A673 (cell line): ENCODE measurements at places on chromosomes 13 and 19. TPM values are rescaled to one million over a fixed set of nuclear protein-coding genes. Genes with fewer than 3 reads are reported as not detected.

The ATP8B3 gene
- total RNA-seq, result 8.7 and 10.7 TPM in 2 replicates

The CCDC122 gene
- total RNA-seq, result 1.2 and 2.6 TPM in 2 replicates

The ZNF490 gene
- total RNA-seq, result 7.7 and 9.5 TPM in 2 replicates

The PTGER1 gene
- 0.72 TPM in 1 of 2 replicates, not detected in the other for total RNA-seq

GRCh38 chr19:32652894-32653598 lies 21.9 kb downstream of the ANKRD27 start:
- DNase-seq, result no peak

- peak; percentile 81 for DNase-seq
Observed at GRCh38 chr19:45607071-45608029, 5.3 kb upstream of the GPR4 start.

- DNase-seq, result no peak
Observed at GRCh38 chr19:11944656-11945055, 19.7 kb downstream of the ZNF700 start.

DNA sequence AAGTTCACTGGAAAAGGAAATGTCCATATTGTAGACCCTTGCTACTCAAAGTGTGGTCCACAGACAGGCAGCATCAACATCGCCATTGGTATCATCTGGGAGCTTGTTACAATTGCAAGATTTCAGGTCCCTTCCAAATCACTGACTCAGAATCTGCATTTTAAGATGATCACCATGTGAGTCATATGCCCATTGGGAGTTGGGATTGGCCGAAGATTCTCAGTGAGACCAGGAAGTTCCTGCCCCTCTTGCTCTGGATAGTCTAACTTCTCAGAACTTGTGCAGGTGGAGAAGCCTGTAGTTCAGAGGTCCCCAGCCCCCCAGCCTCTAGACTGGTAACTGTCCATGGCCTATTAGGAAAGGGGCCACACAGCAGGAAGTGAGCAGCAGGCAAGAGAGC lies 48.9 kb upstream of the URAD start:
- DNase-seq, result no peak

DNA sequence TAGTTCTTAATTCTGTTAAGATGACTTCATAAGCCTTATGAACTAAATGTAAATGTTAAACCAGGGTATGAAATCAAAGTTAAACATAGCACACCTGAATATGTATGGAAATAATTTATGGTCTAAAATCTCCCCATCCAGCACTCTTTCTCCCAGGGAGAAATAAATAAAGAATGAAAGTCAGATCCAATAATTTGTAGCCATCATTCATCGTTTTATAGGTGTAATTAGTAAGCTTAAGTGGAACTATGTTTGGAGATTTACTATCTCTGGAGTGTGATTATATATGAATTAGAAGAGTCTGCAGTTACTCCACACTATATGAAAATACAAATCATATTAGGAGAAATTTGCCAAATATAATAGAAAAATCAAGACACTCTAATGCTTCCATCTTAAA lies 405.1 kb downstream of the DACH1 start:
- no peak for DNase-seq

DNA sequence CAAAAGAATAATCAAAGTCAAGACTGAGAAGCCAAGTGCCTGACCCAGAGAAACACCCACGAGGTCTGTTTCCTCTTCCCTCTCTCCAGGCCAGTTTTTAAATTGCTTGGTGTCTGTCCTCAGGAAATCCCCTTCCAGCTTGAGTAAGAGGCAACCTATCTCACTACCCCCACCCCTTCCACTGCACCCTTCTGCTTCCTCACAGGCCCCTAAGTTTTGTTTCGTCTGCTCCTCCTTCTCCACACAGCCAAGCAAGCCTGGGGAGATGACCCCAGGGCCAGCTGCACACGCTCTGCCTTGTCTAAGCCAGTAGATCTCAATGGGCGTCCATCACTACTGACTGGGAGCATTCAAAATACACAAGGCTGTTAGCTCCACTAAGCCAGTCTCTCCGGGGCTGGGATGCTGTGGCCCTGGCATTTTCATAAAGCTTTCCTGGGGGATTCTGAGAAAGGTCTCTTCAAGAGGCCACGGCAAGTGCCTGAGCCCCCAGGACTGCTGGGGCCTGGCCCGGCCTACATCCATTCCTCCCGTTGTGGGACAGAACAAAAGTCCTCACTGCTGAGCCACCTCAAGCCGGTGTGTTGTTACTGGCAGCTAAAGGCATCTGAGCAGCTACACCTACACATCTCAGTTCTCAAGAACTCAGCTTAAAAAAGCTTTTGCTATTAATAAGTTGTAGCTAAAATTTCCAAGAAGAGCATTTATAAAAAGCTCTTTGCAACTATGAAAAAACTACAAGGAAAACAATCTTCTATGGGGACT lies 14.9 kb upstream of the IL4I1 start:
- no peak for DNase-seq

DNA sequence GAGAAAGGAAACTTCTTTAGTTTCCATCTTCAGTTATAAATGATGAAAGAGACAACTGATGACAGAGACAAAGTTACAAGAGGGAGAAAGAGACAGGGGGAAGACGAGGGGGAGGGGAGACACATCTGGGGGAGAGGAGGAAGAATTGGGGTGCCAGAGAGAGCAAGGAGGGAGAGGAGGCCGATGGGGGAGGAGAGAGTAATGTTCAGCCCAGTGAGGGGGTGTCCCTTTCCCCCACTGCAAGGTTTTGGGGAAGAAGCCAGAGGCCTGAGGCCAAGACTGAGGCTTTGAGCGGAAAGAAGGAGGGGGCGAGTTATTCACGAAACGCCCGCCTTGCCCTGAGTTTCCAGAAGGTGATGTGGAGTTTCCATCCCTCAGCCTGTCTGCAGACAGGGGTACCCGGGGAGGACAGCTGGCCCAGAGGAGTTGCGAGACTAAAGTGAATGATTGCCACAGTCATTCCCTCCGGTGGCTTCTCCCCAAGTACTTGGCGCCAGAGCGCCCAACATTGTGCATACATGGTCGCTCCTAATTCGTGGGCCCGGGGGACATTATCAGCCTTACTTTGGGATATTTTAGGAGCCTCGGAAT lies 558 bp upstream of the PPAN start:
- DNase-seq, result no peak

DNA sequence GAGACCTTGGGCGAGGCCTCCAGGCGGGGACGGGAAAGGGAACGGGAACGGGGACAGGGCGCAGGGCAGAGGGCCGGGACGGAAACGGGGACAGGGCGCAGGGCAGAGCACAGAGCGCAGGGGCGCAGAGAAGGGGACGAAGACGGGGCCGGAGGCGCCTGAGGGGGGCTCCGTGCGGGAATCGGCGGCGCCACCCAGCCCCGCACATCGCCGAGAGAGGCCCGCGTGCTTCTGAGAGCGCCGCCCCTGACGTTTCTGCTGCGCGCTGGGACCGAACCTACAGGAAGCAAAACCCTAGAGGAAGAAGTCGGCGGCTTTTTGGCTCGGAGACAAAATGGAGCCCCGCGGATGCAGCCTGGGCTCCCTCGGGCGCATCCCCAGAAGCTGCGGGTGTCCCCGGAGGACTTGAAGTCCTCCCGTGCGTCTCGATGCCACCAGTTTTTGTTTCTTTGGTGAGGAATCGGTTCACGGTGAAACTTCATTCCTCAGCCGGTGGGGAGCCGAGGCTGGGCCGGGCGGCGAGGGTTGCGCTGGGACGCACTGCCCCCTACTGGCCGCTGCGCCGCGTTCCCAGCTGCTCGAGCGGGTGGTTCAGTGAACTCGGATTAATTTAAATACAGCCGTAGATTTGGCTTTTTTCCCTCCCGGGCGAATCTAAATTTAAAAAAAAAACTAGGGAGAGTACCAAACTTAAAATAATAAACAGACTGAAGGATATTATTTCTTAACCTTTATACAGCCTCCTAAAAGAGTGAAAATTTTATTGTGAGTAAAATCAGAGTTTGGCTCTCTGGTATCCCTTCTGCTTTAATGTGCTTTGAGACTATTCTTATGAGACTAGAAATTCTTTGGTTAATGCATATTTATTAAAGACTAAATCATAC lies 350.0 kb upstream of the ARGLU1 start:
- peak; percentile 73 for DNase-seq

GRCh38 chr13:110913322-110914080 lies 1.4 kb downstream of the ANKRD10 start:
- no peak for DNase-seq

GRCh38 chr19:33492951-33493350 lies 28.6 kb downstream of the PEPD start:
- no peak for DNase-seq

DNA sequence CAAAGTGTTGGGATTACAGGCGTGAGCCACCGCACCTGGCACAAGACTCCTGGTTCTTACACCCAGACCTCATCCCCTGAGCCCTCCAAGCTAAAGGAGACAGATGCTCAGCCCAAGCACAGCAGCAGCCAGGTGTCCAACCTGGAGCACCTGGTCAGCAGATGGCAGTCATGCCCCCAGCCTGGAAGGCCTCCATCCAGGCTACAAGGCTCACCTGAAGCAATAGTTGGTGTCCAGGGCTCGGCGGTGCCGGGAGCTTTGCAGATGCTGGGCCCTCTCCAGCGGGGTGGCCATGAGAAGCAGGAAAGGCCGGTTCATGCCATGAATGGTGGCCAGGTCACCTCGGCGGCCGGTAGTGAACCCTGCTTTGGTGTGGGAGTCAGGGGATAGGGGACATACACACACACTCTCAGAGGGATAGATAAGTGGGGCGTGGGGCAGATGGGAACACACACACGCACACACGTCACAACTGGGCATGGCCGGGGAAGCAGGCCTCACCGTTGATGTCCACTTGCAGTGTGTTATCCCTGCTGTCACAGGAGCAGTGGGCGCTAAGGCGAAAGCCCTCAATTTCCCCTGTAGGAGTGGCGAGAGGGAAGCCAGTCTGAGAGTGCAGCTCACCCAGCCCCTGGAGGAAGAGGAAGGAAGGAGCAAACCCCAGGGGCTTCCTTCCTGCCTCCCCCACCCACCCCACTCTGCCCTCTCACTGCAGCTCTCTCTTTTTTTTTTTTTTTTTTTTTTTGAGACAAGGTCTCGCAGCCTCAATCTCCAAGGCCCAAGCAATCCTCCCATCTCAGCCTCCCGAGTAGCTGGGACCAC lies 11.8 kb downstream of the TGFB1 start:
- DNase-seq, result no peak

DNA sequence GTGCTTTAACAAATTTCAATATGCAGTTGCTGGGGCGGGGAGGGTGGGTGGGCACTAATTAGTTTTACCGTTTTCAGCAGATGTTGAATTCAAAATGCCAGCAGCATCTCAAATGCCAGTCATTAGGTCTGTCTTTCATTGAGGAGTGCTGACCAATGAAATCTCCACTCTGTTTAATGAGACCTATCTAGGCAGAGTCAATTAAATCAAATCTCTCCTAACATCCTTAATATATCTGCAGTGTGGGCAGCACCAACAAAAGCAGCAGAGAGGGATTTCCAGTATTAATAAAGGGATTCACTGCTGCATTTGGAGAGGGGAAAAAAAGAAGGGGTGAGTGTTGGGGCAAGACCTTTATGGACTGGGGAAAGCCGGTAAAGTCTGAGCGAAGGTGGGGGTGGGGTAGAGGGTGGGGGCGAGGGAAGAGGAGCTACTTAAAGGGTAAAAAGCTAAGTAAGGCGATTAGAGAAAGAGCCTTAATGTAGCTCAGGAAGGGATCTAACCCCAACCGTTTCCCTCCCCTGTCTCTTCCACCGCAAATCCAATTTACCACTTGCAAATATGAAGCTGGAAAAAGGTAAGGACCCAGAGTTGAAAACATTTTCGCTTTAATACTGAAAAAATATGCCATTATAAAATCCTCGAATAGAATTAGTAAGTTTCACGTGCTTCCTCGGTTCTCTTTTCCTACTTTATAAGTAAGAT lies 4.5 kb downstream of the SLITRK1 start:
- DNase-seq, result no peak

DNA sequence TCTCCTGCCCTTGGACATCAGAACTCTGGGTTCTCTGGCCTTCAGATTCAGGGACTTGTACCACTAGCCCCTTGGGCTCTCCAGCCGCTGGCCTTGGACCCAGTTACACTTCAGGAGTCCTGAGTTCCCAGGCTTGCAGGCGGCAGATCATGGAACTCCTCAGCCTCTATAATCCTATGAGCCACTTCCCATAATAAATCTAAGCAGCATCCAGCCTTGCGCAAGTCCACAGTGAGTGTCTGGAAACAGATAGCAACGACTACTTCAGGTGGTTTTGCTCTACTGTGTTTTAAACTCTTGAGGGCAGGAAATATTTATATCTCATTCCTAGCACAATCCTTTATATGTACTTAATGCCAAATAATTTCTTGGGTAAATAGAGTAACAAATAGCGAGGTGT lies 92.3 kb downstream of the COL4A1 start:
- peak; percentile 33 for DNase-seq

- DNase-seq, result no peak
Observed at GRCh38 chr19:33100894-33101644, 20.1 kb downstream of the GPATCH1 start.

DNA sequence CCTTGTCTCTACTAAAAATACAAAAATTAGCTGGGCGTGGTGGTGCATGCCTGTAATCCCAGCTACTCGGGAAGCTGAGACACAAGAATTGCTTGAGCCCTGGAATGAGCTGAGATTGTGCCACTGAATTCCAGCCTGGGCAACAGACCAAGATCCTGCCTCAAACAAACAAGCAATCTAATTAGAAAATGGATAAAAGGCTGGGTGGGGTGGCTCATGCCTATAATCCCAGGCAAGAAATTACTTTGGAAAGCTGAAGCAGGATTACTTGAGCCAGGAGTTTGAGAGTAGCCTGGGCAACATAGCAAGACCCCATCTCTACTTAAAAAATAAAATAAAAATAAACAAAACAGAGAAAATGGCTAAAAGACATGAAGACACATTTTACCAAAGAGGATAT lies 77.0 kb downstream of the CAB39L start:
- no peak for DNase-seq

- no peak for DNase-seq
Observed at GRCh38 chr19:46115396-46116106, 8.9 kb downstream of the IGFL3 start.

DNA sequence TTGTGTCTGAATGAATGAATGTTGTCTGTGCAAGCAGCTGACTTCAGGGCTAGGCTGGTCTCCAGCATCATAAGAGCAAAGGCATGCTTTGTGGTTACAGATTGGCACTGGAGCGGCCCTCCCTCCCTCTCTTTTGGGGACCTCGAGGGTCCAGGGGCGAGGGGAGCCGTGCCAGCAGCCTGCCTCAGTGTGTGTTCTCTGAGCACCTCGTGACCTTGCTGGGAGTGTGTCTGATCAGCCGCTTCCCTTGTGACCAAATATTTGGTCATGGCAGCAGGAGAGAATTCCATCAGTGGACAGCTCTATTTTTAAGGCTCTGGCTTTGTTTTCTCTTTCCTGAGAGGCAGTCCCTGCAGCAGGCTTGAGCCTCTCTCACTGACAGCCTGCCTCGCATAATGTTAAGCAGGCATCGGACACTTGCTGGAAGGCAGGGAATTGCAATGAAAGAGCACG lies 329.7 kb downstream of the UQCRFS1 start:
- DNase-seq, result no peak

DNA sequence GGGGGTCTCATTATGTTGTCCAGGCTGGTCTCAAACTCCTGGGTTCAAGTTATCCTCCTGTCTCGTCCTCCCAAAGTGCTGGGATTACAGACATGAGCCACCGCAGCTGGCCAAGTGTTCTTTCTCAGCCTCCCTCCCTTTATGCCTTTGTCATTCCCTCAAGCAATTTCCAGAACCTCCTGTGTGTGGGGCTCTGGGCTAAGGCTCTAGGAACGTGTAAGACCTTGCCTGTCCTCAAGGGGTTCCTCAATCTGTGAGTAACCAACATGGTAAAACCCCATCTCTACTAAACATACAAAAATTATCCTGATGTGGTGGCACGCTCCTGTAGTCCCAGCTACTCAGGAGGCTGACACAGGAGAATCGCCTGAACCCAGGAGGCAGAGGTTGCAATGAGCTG lies 15.5 kb upstream of the SPACA4 start:
- peak; percentile 44 for DNase-seq
